ENCODE measurements at places on chromosomes 6 and 20. TPM values are rescaled to one million over a fixed set of nuclear protein-coding genes. Genes with fewer than 3 reads are reported as not detected.

Gene PERP
- 26.0 TPM for total RNA-seq

GRCh38 chr20:2285613-2286012 lies 10.2 kb upstream of the TGM3 start:
- H3K4me3 ChIP-seq: no peak overlapping the region
- no peaks in the 10 kb centered on the region for H3K27me3 ChIP-seq
- H3K27ac ChIP-seq: no peak overlapping the region
- no peak for DNase-seq
- H3K36me3 ChIP-seq: no peaks in the 10 kb centered on the region

- DNase-seq: peak; percentile 25
- no peak overlapping the region for H3K4me3 ChIP-seq
- peaks cover 12% of the 10 kb centered on the region for H3K27me3 ChIP-seq
- peaks cover 49% of the 10 kb centered on the region for H3K4me1 ChIP-seq
- H3K36me3 ChIP-seq: no peaks in the 10 kb centered on the region
Measured at GRCh38 chr6:28725890-28726348, 197.9 kb downstream of the TRIM27 start.

Gene RAET1G
- total RNA-seq: not detected

DNA sequence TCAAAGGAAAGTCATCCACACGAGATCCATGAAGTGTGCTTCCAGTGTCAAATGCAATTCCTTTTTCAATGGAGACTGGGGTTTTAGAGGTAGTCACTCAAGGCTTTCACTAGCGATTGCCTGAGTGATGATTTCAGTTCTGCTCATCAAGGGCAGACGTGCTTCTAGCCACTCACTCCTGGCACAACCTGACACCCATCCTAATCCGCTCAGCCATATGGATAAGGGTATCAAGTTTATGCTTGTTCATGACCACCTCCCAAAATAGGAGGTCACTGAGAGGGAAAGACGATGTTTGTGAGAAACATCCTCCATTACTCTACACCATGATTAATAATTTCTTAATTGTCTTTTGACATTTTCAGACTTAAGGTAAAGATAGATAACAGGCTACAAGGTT lies 91.3 kb upstream of the HEY2 start:
- DNase-seq: no peak
- no peaks in the 10 kb centered on the region for H3K36me3 ChIP-seq
- H3K27me3 ChIP-seq: 0 out of 3 replicates have a peak, but pooled peaks cover 1% of the 10 kb centered on the region
- H3K4me3 ChIP-seq: no peak overlapping the region
- no peak overlapping the region for H3K27ac ChIP-seq
- no peaks in the 10 kb centered on the region for H3K4me1 ChIP-seq

- peaks cover 46% of the 10 kb centered on the region for H3K27me3 ChIP-seq
- no peak for DNase-seq
- no peaks in the 10 kb centered on the region for H3K36me3 ChIP-seq
- H3K4me1 ChIP-seq: peaks cover 14% of the 10 kb centered on the region
Measured at GRCh38 chr6:41371992-41372831, 36.8 kb downstream of the NCR2 start.

Gene GSS
- total RNA-seq: 102 TPM

DNA sequence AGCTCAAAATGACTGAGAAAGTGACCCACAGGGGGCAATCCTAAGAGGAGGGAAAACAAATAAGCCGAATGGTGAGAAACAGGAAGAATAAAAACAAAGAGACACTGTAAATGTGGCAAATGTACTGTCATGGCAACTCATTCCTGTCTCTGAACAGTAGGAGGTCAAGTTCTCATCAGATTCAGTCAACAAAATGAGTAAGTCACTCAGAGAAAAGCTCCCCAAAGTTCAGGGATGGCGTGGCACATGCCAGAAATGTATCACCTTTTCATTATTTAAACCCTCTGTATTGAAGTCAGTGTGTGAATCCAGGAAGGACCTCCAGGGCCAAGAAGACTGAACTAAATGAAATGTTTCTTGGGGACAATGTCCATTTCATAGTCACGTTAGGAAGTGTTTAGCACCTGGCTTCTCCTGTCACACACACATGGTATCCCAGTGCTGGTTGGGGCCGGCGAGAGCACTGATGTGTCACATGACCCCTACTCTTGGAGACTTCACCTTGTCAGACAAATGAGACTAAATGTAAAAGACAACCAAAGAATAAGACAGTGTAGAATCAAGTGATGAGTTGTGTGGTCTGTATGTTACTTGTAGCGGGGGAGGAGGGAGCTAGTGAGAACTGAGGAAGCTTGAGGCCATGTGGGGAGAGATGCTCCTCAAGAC lies 20.7 kb downstream of the CNR1 start:
- H3K36me3 ChIP-seq: no peaks in the 10 kb centered on the region
- H3K4me3 ChIP-seq: no peak overlapping the region
- H3K27ac ChIP-seq: no peak overlapping the region
- peaks cover 10% of the 10 kb centered on the region for H3K4me1 ChIP-seq
- H3K27me3 ChIP-seq: no peaks in the 10 kb centered on the region
- no peak for DNase-seq

- no peaks in the 10 kb centered on the region for H3K36me3 ChIP-seq
- peaks cover 26% of the 10 kb centered on the region for H3K27me3 ChIP-seq
- H3K4me1 ChIP-seq: peaks cover 12% of the 10 kb centered on the region
- no peak overlapping the region for H3K27ac ChIP-seq
- DNase-seq: peak; percentile 56
- H3K4me3 ChIP-seq: no peak overlapping the region
Measured at GRCh38 chr6:31042806-31043205, 32.5 kb downstream of the MUC22 start.

GRCh38 chr6:112061605-112062004 lies 7.7 kb downstream of the CCN6 start:
- H3K4me1 ChIP-seq: no peaks in the 10 kb centered on the region
- H3K27ac ChIP-seq: no peak overlapping the region
- no peak overlapping the region for H3K4me3 ChIP-seq
- no peaks in the 10 kb centered on the region for H3K36me3 ChIP-seq

DNA sequence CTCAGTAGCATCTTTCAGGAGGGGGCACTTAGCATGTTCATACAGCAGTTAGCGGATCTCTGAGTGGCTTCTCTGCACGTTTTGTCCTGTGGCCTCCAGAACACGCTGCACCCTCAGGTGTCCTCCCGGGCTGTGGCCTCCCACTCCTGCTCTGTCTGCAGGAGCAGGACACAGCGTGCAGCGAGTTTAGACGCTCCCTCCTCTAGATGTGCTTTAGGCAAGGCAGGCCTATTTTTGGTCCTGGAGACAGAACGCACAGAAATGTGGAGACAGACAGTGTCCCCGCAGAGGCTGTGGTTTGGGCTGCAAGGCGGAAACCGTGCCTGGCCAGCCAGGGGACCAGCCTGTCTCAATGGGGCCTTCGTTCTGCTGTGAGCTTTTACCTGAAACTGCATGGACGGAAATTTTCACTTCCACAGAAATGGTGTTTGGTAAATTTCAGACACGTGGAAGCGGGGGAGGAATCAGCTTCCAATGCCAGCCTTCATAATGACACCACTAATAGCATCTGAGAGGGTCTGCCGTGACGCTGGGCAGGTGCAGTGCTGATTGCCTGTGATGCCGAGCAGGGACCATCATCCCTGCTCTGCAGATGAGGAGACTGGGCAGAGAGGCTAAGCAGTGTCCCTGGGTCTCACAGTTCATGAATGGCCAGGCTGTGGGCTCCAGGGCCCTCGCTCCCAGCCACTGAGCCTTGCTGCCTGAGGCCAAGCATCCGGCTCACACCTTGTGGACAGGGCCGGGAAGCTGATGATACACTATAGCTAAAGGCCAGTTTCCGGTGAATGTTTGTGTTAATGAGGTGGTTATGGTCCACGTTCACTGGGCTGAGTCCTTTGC lies 120.9 kb downstream of the SYCP2 start:
- no peak overlapping the region for H3K4me3 ChIP-seq
- no peak overlapping the region for H3K27ac ChIP-seq
- no peaks in the 10 kb centered on the region for H3K4me1 ChIP-seq
- no peaks in the 10 kb centered on the region for H3K36me3 ChIP-seq
- peaks cover 78% of the 10 kb centered on the region for H3K27me3 ChIP-seq

DNA sequence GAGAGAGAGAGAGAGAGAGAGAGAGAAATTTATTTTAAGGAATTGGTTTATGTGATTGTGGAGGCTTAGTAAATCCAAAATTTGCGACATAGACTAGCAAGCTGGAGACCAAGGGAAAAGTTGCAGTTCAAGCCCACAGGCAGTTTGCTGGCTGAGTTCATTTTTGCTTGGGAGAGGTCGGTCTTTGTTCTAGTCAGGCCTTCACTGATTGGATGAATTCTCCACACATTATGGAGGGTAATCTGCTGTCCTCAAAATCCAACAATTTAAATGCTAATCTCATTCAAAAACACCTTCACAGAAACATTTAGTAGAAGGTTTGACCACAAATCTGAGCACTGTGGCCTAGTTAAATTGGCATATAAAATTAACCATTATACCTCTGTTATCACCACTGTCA lies 439.6 kb downstream of the EPM2A start:
- peaks cover 15% of the 10 kb centered on the region for H3K4me1 ChIP-seq
- no peaks in the 10 kb centered on the region for H3K36me3 ChIP-seq
- no peak for DNase-seq
- no peak overlapping the region for H3K27ac ChIP-seq
- H3K4me3 ChIP-seq: no peak overlapping the region

GRCh38 chr6:47804821-47805220 lies 23.0 kb downstream of the OPN5 start:
- H3K4me1 ChIP-seq: no peaks in the 10 kb centered on the region
- no peak for DNase-seq
- no peak overlapping the region for H3K27ac ChIP-seq
- H3K4me3 ChIP-seq: no peak overlapping the region

GRCh38 chr6:20916086-20916485 lies 381.8 kb downstream of the CDKAL1 start:
- no peak for DNase-seq
- no peak overlapping the region for H3K27ac ChIP-seq
- H3K27me3 ChIP-seq: no peaks in the 10 kb centered on the region
- no peaks in the 10 kb centered on the region for H3K4me1 ChIP-seq

- H3K27me3 ChIP-seq: no peaks in the 10 kb centered on the region
- no peak for DNase-seq
- no peaks in the 10 kb centered on the region for H3K36me3 ChIP-seq
- no peak overlapping the region for H3K4me3 ChIP-seq
- H3K4me1 ChIP-seq: no peaks in the 10 kb centered on the region
Measured at GRCh38 chr6:63186970-63187369, 24.3 kb upstream of the FKBP1C start.

GRCh38 chr6:151110576-151110905 lies 129.2 kb upstream of the AKAP12 start:
- H3K4me1 ChIP-seq: peaks cover 41% of the 10 kb centered on the region
- H3K27me3 ChIP-seq: no peaks in the 10 kb centered on the region
- H3K27ac ChIP-seq: no peak overlapping the region
- H3K4me3 ChIP-seq: no peak overlapping the region
- no peaks in the 10 kb centered on the region for H3K36me3 ChIP-seq

- no peak overlapping the region for H3K27ac ChIP-seq
- H3K27me3 ChIP-seq: no peaks in the 10 kb centered on the region
- H3K4me1 ChIP-seq: no peaks in the 10 kb centered on the region
- no peaks in the 10 kb centered on the region for H3K36me3 ChIP-seq
- no peak overlapping the region for H3K4me3 ChIP-seq
Measured at GRCh38 chr6:80618953-80619352, 512.5 kb downstream of the BCKDHB start.

Gene CGAS
- not detected for total RNA-seq

Gene ZFAND3
- total RNA-seq: 16.4 TPM

- H3K27ac ChIP-seq: no peak overlapping the region
- peaks cover 96% of the 10 kb centered on the region for H3K36me3 ChIP-seq
- no peaks in the 10 kb centered on the region for H3K27me3 ChIP-seq
- no peak for DNase-seq
Measured at GRCh38 chr6:158591134-158591809, 31.4 kb downstream of the TMEM181 start.

GRCh38 chr6:142842418-142843261 lies 102.3 kb downstream of the HIVEP2 start:
- DNase-seq: peak; percentile 59
- no peaks in the 10 kb centered on the region for H3K36me3 ChIP-seq
- H3K27me3 ChIP-seq: no peaks in the 10 kb centered on the region
- peaks cover 69% of the 10 kb centered on the region for H3K4me1 ChIP-seq
- no peak overlapping the region for H3K4me3 ChIP-seq

Gene LAMA2
- 0.91 TPM for total RNA-seq

Gene PIGU
- 45.5 TPM for total RNA-seq

GRCh38 chr6:148653138-148653776 lies 93.6 kb upstream of the UST start:
- H3K27ac ChIP-seq: no peak overlapping the region
- no peaks in the 10 kb centered on the region for H3K27me3 ChIP-seq
- no peaks in the 10 kb centered on the region for H3K36me3 ChIP-seq
- H3K4me3 ChIP-seq: no peak overlapping the region
